Activated CD4-positive, alpha-beta T cell treated with anti-CD3 and anti-CD28 coated beads, Interleukin-2, amount 50 U/mL, for 24 hours (primary cell): ENCODE measurements at places on chromosomes 6 and 20.
A peak's percentile ranks its signal among the peaks of the same experiment; 100 is the strongest.

DNA sequence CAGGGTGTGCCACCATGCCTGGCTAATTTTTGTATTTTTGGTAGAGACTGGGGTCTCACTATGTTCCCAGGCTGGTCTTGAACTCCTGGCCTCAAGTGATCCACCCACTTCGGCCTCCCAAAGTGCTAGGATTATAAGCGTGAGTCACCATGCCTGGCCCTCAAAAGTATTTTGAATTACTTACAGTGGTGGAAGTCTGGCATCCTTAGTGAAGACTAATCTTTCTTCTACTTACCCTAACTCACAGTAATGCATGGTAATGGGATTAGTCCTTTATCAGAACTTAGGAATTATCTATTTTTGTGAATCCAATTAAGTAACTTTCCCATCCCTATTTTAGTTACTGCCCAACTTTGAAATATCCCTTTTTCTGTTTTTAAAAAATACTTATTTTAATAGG, 3.9 kb downstream of the RWDD1 start:
- DNase-seq: no peak

DNA sequence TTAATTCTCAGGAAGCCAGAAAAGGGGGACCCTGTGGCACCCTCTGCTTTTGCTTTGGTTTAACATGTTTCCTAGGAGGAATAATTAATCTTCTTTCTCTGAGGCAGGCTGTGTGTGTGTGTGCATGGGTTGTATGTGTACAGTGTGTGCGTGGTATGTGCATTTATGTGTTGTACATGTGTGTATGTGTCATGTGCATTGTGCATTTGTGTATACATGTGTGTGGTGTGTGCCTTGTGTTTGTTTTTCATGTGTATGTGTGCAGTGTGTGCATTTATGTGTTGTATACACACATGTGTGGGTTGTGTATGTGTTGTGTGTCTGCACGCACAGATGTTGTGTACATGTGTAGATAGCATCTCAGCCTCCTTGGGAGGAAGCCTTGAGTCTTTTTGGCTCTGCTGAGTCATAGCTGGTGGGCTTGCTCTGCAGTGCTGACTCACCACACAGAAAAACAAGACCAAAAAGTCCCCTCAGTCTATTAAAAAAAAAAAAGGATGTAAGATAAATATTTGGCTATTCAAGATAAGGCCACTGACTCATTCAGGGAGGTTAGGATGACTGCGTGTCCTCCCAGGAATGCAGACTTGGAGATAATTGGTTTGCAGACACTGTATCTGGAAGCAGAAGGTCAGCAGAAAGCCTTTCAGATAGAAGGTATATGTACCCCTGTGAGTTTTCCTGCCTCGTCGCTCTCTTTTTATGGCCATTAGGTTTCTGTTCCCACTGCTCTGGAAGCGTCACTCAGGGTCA, 58.6 kb downstream of the SYNJ2 start:
- no peak for DNase-seq

- no peak for DNase-seq
Observed at GRCh38 chr6:21593927-21594415, 420 bp downstream of the SOX4 start.

- no peak for DNase-seq
Observed at GRCh38 chr6:148793721-148794120, 46.9 kb downstream of the UST start.

DNA sequence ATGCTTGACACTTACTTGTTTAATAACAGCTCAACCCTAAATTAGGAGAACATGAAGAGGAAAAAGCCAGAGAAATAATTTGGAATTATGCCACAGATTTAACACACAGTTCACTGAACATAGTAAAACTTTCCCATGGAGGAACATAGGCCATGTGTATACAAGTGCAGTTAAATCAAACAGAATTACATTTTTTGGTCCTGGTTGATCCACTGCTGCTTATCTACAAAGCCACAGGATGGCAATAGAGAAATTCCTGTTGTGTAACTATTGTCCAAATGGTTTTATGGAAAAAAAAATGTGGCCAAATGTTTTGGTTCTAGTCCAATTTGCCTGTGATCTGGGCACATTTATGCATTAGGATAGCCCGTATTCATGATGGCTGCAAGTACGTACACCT, 136.8 kb downstream of the ALDH8A1 start:
- no peak for DNase-seq

- DNase-seq: no peak
Observed at GRCh38 chr6:100959280-100959679, 78.2 kb upstream of the ASCC3 start.

GRCh38 chr20:52975029-52975732, 3.0 kb downstream of the TSHZ2 start:
- DNase-seq: peak; percentile 14

GRCh38 chr6:75114806-75115205, 91.0 kb downstream of the COL12A1 start:
- no peak for DNase-seq

DNA sequence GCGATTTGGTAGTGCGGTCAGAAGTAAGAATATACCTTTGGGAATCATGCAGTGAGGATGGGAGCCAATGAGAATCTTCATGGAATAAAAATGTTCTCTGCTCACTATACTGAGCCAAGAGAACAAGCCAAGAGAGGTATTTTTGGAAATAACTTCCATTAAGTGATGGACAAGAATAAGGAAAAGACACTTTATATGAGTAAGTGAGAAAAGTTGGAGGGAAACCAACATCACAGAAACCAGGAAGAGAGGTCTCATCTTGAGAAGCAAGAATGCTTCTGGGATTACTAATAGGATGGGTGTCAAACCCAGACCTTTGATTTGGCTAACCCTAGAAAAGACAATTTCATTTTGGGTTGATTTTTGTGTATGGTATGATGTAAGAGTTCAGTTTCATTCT, 181.2 kb upstream of the JAG1 start:
- DNase-seq: no peak

DNA sequence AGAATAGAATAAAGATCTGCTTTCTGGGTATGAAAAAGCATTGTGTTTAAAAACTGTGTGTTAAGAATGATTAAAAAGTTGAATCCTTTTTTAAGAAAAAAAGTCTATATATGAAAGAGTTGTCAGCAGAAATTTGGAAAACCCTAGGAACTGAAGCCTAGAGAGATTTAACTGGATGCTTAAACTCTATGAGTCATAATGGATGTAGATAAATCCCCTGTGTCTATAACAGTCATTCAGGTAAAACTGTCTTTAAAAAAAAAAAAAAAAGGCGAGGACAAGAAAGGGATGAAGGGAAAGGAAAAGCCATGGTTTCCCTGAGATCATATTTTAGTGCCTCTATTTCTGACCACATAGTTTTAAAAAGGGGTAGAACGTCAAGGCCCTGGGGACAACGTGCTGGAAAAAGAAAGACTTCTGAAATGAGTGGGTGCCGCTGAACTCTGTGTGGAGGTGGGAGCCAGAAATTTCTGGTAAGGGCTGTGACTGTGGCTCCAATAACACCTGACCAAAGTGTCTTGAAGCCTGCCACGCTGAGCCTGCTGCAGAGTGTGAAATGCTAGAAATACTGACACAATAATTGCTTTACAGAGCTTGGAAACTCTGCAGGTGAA, 302.6 kb upstream of the ARID1B start:
- DNase-seq: no peak

DNA sequence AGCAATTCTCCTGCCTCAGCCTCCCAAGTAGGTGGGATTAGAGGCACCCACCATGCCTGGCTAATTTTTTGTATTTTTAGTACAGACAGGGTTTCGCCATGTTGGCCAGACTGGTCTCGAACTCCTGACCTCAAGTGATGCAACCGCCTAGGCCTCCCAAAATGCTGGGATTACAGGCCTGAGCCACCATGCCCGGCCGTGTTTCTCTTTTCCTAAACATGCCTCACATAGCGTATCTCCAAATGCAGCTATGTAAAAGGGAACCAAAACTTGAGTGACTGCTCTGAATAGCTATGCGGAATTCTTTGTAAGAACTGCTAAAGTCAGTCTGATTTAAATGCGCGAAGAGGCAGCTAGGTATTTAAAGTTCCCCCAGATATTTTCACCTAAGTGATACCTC, 20.5 kb downstream of the BPIFA2 start:
- no peak for DNase-seq

DNA sequence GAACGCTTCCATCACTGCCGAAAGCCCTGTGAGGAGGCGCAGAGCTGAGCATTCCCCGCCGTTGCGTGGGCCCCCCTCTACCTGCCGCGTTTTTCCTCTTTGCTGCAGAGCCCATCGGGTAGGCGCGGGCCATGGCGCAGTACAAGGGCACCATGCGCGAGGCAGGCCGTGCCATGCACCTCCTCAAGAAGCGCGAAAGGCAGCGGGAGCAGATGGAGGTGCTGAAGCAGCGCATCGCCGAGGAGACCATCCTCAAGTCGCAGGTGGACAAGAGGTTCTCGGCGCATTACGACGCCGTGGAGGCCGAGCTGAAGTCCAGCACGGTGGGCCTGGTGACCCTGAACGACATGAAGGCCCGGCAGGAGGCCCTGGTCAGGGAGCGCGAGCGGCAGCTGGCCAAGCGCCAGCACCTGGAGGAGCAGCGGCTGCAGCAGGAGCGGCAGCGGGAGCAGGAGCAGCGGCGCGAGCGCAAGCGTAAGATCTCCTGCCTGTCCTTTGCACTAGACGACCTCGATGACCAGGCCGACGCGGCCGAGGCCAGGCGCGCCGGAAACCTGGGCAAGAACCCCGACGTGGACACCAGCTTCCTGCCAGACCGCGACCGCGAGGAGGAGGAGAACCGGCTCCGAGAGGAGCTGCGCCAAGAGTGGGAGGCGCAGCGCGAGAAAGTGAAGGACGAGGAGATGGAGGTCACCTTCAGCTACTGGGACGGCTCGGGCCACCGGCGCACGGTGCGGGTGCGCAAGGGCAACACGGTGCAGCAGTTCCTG, 693 bp downstream of the FAM50B start:
- DNase-seq: no peak

GRCh38 chr6:37137201-37138090, 32.5 kb upstream of the PIM1 start:
- DNase-seq: peak; percentile 22

- no peak for DNase-seq
Observed at GRCh38 chr6:21987501-21987957, 309.3 kb downstream of the PRL start.

GRCh38 chr6:64930681-64931080, 776.3 kb downstream of the EYS start:
- no peak for DNase-seq
